ENCODE measurements at places on chromosomes 11 and 22.

DNA sequence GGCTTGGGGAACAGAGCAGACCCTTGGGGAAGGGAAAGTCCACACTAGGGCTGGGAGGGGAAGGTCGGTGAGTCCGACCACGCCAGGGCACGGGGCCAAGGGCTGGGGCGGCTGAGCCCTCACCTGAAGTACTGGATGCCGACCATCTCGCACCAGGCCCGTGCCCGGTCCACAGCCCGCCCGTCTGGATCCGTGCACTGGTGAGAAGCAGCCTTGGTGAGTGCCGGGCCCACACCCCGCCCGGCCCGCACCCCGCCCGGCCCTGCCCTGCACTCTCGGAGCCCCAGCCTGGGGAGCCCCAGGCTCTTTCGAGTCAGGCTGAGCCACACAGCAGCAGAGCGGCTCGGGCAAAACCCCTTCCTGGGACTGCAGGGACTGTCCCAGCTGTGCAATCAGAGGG, 1.9 kb upstream of the BAIAP2L2 start:
- DNase-seq = no peak

DNA sequence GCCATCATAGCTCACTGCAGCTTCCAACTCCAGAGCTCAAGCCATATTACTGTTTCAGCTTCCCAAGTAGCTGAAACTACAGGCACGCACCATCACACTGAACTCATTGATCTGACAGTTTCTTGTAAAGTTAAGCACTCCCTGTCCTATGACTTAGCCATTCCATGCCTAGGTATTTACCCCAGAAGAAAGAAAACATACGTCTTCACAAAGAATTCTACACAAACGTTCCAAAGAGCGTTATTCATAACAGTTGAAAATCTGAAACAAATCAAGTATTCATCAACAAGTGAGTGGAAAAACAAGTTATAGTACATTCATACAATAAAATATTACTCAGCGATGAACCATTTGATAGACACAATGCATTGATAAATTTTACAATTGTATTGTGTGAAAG, 7.8 kb upstream of the NLRP10 start:
- no peak for DNase-seq

DNA sequence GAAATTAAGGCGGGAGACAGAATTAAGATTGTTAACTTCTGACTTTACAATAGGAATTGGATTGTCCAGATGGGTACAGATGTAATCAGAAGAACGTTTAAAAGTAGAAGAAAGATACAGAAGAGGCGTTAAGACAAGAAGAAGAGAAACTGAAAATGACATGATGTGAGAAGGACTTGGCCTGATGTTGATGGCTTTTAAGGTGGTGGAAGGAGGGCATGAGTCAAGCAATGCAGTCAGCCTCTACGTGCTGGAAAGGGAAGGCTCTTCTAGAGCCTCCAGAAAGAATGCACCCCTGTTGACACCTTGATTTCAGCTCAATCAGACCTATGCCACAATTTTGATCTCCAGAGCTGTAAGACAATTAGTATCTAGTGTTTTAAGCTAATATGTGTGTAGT, 466.9 kb upstream of the LRRC4C start:
- DNase-seq = no peak

DNA sequence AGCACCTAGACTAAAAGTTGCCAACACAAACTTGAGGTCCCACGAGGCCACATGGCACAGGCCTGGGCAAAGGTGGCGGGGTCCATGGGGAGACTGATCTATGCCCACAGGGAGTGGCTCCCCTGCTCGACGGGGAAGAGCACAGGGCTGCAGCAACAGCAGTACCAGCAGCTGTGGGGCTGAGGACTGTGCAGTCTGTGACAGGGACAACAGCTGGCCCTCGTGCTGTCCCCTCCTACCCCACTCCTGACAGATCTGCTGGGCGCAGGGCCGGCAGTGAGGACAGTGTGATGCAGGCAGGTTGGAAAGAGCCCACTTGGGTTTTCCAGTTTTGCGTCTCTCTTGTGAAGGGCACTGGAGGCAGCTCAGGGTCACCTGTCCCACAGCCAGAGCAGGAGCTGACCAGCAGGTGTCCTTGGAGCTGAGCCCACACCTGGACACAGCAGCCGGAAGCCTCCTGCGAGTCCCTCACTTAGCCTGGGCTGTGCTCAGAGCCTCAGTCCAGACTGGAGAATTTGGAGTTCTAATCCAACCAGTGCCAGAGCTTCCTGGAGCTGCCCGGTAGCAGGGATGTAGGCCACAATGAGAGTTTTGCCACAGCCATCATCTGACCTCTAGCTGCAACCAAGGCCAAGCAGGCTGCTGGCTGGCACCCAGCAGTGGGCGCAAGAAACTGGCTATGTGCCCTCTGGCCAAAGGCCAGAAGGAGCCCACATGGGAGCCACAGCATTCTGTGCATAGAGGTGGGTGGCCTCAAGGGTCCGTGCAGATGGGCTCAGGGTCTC, 3.6 kb upstream of the GAS2L1 start:
- no peak for DNase-seq

- no peak for DNase-seq
Observed at GRCh38 chr22:28918550-28919271, 35.3 kb downstream of the ZNRF3 start.

GRCh38 chr11:112861356-112861755, 99.9 kb upstream of the NCAM1 start:
- no peak for DNase-seq

DNA sequence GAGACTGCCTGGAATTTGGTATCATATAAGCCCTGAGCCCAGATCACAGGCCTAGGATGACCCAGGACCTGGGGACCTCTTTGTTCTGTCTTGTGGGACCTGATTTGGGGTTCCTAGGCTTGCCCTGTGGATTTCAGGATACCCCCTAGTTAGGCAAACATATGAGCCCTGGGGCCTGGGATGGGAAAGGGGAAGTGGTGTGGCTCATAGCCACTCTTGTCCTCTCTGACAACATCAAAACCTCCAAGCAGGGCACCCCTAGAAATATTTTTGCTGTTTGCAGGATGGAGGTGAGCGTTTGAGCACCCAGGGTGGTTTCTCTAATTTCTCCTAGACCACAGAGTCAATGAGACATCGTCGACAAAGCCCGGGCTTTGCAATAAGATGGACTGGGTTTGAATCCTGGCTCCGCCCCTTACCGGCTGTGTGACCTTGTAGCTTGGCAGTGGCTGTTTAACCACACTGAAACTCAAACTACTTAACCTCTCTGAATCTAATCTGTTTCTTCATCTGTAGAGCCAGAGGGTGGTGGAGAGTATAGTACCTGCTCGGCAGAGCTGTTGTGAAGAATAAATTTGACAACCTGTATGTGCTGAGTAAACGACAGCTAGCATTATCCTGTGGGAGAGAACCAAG, 5.3 kb upstream of the LRRC10B start:
- DNase-seq = no peak

DNA sequence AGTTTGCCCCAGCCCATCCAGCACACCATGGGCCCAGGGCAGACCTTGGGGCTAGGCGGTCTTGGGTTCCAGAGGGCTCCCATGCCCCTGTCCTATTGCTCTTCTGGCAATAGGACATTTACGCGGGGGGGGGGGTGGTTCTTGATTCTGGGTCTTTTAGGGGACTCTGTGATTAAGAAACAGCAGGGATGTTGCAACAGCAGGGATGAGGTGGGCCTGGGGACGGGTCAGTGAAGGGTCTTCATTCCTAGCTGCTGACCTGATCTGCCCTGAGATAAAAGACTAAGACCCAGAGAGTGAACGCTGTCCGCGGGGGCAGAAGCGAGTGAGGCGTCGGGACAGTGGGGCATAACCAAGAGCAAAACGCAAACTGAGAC, 418 bp upstream of the ADAMTS15 start:
- DNase-seq = no peak

DNA sequence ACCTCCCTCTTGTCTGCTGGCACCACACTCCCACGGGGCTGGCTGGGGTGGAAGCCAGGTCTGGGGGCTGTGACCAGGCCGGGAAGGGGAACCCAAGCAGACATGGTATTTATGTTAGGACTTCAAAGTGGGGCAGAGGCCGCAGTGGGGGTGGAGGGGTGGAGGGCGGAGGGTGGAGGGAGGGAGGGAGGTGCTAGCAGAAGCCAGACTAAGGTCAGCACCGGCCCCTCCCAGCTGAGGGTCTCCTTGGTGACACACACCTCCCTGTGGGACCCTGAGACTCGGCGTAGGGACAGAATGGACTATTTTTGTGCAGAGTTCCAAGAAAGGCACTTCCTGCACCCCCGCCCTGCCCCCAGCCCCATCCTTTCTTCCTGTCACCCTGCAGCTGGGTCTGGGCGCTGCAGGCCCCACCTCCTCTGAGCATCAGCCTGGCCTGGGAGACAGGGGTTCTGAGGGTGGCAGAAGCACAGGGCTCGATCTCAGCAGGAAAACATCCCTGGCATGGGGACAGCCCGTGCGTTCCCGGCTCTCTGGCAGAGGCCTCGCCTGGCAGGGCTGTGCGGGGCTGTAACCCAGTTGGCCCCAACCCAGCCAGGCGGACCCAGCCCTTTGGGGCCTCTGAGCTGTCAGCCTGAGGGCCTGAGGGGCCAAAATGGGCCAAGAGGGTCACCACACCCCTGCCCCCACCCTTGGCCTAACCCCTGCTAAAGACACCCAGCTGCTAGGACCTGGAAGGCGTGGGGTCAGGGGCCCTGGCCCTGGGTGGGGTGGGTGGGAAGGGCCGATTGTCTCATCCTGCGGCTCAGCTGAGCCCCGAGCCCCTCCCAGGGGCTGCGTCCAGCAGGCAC, 9.6 kb upstream of the CD248 start:
- DNase-seq = no peak

- DNase-seq = no peak
Observed at GRCh38 chr11:113715882-113716625, 9.9 kb upstream of the TMPRSS5 start.

GRCh38 chr11:255176-255575, 18.4 kb downstream of the PSMD13 start:
- no peak for DNase-seq

DNA sequence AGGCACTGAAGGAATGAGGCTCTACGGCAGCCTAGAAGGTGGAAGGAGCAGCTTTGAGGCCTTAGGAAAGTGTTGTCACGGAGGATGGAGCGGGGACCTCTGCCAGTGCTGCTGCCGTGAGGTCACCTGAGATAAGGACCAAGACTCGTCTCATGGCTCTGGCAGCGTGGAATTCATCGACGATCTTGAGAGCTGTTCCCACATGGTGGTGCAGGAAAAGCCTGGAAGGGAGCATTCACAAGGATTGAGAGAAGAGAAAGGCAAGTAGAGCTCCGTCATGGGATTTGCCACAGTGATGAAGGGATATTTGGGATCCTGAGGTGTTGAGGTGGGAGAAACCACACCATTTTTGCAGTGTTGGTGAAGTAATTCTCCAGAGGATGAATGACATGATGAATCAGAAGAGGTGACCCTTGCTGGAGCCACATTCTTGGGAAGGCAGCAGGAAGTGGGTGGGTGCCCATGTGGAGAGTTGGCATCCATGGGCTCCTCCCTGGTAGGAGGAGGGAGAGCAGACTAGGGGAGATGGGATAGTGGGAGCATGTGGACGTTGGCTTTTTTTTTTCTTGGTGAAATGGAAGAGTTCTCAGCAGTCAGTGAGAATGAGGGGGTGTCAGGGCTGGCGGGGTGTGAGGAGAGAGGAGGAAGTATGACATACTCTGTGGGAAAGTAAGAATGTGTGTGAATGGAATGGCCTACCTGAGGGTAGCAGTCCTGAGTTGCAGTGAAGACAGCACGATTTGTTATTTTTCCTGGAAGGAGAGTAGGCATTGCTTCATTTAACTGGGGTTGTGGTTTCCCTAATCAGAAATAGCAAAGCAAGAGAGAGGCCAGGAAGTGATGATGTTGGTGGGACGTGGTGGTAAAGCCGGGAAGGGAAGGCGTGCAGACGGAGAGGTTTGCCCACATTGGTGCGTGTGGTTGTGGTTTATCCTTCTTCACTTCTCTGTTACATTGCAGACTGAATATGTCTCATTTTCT, 11.1 kb downstream of the PPP6R3 start:
- no peak for DNase-seq

GRCh38 chr11:134921938-134922337, 509.9 kb upstream of the B3GAT1 start:
- no peak for DNase-seq

DNA sequence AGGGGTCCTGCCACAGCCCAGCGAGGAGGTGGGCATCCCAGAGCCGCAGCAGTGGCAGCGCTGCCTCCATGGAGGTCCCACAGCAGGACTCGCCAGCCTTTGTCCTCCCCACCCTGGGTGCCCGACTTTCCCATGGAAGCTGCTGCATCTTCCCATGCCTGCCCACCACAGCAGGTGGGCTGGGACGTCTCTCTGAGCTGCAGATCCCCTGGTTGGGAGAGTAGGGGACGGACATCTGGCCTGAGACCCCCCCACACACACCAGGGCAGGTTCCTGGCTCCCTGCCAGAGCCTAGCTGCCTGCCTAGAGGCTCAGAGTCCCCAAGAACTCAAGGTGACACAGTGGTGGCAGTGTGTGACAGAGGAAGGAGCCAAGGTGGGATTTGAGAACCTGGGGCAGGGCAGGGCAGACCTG, 21.5 kb upstream of the PRR5 start:
- no peak for DNase-seq

- no peak for DNase-seq
Observed at GRCh38 chr11:117945047-117945810, 16.0 kb upstream of the TMPRSS13 start.

DNA sequence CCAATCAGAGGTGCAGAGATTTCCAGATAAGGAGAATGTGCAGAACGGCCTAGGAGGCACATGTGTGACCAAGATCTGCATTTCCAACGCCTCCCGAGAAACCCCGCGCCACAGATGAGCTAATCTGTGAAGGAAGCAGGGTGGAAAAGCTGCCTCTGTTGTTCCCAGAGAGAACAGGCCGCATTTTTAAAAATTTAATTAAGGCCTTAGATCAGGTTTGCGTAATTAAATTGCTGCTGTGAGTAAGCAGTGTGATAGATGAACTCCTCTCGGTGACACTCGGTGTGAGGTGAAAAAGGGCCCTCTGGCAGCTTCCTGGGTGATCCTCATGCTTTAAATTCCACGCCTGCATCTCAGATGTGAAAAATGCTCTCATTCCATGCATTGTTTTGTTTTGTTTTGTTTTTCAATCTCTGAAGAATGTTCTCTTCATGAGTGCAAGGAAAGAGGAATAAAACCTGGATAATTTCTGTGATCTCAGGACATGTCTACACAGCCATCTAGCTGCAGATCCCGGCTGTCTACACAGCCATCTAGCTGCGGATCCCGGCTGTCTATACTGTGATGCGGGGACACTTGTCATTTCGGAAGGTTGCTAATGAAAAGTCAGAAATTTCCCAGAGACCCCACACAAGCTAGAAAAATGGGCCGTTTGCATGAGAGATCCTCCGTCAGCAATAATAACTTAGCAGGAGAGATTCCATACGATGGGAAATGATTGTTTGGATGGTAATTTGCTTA, 1398.9 kb downstream of the BRD1 start:
- no peak for DNase-seq

DNA sequence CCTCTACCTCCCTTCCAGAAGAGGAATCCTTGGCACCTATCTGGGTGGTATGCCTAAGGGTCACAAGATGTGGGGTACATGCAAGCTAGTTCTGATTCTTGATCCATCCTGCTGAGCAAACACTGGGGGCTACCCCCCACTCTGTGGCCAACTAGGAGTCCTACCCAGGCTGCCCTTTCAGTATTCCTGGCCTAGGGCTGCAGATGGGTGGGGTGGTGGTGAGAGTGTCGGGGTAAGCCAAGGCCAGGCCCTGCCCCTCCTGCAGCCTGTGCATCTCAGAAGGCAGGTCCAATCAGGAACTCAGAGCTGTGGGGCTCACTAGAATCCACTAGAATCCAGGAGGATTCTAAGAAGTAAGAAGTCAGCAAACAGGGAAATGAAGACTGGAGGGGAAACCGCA, 10.9 kb downstream of the SSH3 start:
- no peak for DNase-seq

GRCh38 chr22:35678836-35679235, 30.6 kb downstream of the APOL6 start:
- no peak for DNase-seq

GRCh38 chr11:31443802-31444201, 65.6 kb downstream of the IMMP1L start:
- no peak for DNase-seq
